Omental fat pad (tissue), 4 donors: ENCODE measurements at places on chromosomes 1 and 21. TPM values are rescaled to one million over a fixed set of nuclear protein-coding genes. Genes with fewer than 3 reads are reported as not detected.

GRCh38 chr1:165375623-165376022 is 19.1 kb upstream of the LMX1A start:
- DNase-seq = no peak

DNA sequence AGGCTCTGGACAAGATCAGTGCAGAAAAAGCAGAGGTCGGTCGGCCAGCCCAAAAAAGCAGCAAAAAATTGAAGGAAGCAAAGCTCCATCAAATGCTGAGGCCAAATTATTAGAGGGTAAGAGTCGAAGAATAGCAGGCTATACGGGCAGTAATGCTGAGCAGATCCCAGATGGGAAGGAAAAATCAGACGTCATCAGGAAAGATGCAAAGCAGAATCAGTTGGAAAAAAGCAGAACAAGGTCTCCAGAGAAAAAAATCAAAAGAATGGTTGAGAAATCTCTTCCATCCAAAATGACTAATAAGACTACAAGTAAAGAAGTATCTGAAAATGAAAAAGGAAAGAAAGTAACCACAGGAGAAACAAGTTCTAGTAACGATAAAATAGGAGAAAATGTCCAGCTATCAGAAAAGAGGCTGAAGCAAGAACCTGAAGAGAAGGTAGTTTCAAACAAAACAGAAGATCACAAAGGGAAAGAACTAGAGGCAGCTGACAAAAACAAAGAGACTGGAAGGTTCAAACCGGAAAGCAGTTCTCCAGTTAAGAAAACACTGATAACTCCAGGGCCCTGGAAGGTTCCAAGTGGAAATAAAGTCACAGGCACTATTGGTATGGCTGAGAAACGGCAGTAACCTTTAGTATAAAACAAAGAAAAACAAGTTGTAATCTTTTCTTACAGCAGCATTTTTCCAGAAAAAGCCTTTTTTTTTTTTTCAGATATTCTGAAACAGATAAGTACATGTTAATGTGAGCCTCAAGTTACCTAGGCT is 75.7 kb downstream of the PHTF1 start:
- no peak for DNase-seq

GJA5 gene
- 45.2 TPM for total RNA-seq

- no peak for DNase-seq
These were observed 146.8 kb upstream of the B3GALT2 start for GRCh38 chr1:193333166-193333565.

UCK2 gene
- 23.9 TPM for total RNA-seq

ATP13A2 gene
- total RNA-seq = 37.2 TPM

- no peak for DNase-seq
These were observed 10.6 kb downstream of the EFCAB7 start for GRCh38 chr1:63533931-63534330.

CENPL gene
- 5.6 TPM for total RNA-seq
